Esophagus mucosa (tissue), 1 donor: ENCODE measurements at places on chromosomes 7 and 10. TPM values are rescaled to one million over a fixed set of nuclear protein-coding genes. Genes with fewer than 3 reads are reported as not detected.

- no peak for ATAC-seq
These were observed 327.4 kb downstream of the SORCS1 start for GRCh38 chr10:106836933-106837663.

- ATAC-seq, result peak; percentile 52
These were observed 278.1 kb upstream of the NRP1 start for GRCh38 chr10:33612551-33612950.

- no peak for ATAC-seq
These were observed 47.8 kb downstream of the HERPUD2 start for GRCh38 chr7:35647171-35647574.

- no peak for ATAC-seq
These were observed 543.1 kb downstream of the HTR7 start for GRCh38 chr10:90314718-90315117.

DNA sequence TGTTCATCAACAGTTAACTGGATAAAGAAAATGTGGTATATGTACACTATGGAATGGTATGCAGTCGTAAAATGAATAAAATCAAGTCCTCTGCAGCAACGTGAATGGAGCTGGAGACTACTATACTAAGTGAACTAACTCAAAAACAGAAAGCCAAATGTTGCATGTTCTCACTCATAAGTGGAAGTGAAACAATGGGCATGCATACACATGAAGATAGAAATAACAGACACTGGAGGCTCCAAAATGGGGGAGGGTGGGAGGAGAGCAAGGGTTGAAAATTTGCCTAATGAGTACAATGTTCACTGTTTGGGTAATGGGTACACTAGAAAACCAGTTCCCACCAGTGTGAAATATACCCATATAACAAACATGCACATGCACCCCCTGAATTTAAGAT is 179.5 kb downstream of the ZWINT start:
- no peak for ATAC-seq

- ATAC-seq, result no peak
These were observed 1.9 kb downstream of the SFTPD start for GRCh38 chr10:79947083-79947415.

DNA sequence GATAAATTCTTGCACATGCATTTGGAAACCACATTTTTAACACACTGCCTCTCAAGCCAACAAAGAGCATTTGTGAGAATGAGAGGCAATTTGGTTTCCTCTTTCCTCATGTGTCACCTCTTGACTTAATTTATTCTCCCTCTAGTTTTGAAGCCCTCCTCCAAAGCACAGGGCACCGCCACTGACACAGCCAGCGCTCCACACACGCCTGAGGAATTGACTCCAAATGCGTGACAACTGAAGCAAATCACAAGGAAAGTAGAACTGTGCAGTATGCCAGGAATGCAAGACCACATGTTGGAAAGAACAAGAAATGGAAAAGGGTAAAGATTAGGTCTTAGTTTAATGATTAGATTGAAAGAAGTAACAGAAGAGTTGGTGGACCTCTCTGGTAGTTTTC is 173.3 kb downstream of the LSM5 start:
- no peak for ATAC-seq

- peak; percentile 98 for ATAC-seq
These were observed 41.5 kb downstream of the PSPH start for GRCh38 chr7:56009695-56010094.

- ATAC-seq, result no peak
These were observed 7.6 kb downstream of the SNX8 start for GRCh38 chr7:2306688-2307087.

GRCh38 chr10:9951481-9952257 is 1066.0 kb upstream of the CELF2 start:
- ATAC-seq, result no peak

DNA sequence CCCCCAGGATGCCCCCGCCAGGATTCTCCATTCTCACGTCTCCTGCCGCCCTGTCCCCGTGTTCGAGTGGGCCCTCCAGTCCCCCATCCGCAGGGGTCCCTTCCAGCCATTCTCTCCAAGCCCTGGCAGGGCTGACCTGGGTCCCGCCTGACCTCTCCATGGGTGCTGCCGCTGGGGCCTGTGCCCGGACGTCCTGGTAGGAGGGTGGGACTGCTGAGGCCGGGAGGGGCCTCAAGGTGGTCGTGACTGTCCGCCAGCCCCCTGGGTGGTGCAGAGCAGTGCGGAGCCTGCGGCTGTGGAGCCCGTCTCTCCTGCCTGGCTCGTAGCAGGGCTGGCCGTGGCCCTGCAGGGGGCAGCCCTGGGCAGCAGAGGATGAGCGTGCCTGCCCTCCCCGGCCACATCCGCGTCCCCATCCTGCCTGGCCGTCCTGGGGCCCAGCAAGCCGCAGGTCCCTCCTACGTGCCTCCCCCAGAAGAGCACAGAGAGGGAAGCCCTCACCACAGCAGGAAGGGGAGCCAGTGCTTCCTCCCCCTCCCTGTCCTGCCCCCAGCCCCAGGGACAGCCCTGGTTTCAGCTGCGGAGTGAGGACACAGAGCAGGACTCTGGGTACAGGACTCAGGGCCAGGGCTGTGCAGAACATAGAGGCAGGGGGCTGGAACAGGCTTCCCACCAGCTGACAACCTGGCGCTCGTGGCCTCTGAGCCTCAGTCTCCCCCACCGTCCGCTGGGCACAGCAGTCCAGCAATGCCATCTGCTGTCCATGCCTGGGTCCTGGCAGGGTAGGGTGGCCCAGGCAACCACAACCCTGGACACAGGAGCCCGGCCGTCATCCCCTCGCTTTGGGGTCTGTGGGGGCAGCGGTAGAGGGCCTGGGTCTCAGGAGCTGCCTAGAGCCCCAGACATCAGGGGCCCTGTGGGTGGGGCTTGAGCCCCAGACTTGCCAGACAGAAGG is 1.5 kb upstream of the GRIFIN start:
- peak; percentile 74 for ATAC-seq

DNA sequence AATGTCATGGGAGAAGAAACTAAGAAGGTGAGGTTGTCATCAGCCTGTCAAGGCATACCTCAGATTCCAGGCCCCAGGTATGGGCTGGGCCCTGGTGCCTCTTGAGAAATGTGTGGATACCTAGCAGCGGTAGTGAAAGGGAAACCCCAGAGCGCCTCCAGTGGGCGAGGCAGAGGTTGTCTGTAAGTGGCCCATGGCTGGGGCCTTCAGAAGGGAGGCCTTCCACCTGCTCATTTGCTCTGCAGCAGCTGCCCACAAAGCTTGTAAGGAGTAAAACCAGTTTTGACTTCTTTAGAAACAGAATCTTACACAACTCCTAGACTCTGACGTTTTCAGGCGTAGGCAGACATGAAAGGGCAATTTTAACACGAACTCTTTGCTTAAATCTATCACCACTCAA is 509.9 kb downstream of the PARD3 start:
- ATAC-seq, result peak; percentile 99

DNA sequence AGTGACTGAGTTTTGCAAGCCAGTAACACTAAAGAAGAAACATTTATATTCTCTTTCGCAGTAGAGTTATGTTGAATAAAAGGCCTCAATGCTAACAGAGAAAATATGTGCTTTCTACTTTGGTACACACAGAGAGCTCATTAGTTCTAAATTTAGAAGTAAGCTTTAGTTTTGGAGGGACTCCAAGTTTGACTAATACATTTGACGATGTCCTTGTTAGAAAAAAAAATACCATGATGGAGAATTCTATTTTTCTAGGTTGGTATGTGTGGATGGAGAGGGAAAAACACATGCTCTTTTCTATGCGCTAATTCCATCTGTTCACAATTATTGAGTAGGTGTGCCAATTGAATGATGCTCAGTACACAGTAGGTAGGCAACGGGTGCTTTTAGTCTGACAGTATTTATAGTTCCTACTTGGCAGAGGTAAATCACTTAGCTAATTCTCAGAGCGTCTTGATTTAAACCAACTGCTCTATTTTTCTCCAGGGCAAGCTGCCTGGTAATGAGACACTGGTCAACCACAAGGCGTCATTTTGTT is 327.2 kb upstream of the AKR1E2 start:
- ATAC-seq, result no peak

DNA sequence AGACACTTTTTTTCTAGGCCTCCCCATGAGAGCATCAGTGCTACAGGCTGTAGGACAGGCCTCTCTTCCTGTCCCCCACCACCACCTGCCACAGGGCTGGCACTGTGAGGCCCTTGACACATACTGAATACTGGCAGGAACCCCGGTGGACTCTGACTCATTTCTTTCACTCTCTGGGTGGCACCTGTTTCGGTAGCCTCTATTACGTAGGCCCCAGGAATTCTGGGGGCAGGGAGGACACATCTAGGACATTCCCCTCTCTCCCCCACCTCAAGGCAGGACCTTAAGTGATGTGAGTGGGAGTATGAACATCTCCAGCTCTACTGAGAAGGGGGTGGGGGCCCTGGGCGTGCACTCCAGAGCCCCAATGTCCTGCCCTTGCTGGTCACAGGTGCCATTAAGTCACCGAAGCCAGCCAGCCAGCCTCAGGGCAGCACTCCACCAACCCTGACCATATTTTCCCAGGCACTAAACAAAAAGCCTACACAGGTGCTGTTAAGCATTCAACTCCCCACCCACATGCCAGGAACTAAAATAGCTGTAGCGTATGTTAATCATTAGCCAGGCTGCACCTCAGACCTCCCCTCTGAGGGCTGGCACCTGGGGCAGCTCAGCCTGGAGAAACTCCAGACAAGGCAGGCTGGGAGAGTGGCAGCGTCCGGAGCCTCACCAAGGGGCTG is 8.9 kb downstream of the ANXA11 start:
- ATAC-seq, result peak; percentile 89

GRCh38 chr10:16964576-16965343 is 147.5 kb upstream of the RSU1 start:
- no peak for ATAC-seq

DNA sequence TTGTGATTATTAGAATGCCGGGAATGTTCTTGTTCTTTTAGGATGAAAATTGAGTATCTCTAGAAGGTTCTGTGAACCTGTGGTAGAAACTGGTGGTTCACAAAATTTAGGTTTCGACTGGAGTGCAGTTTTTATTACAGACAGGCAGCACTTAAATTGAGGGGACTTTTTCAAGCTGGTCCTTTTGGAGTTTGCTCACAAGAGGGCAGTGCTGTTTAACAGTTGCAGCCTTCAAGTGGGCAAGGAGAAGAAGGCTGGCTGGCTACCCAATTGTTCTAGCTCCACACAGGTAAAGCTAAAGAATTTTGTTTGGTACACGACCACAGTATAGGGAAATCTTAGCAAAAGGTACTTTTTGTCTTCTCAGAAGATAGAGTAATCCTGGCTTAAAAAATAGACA is 233.6 kb downstream of the SNX13 start:
- ATAC-seq, result peak; percentile 64

Gene CALCR
- not detected for total RNA-seq

Gene SFMBT2
- 1.3 TPM for total RNA-seq

Gene ADGRA1
- total RNA-seq, result not detected

Gene SPACDR
- 0.24 TPM for total RNA-seq

Gene MMP21
- total RNA-seq, result 0.08 TPM

Gene EVX1
- total RNA-seq, result not detected
